ENCODE measurements at places on chromosomes 6 and 20. TPM values are rescaled to one million over a fixed set of nuclear protein-coding genes. Genes with fewer than 3 reads are reported as not detected.

Gene EXOC2
- total RNA-seq: 31.9 TPM

Gene TULP1
- total RNA-seq: not detected

Gene CASS4
- 5.1 TPM for total RNA-seq

Gene MTRF1L
- 16.8 TPM for total RNA-seq

Gene SLC22A1
- 0.78 TPM for total RNA-seq

Gene SEL1L2
- not detected for total RNA-seq

Gene DNAH8
- total RNA-seq: not detected

Gene GNAS-AS1
- 1.9 TPM for total RNA-seq

Gene ADA
- total RNA-seq: 37.8 TPM

Gene SNX21
- total RNA-seq: 1.4 TPM

Gene TAF8
- total RNA-seq: 53.1 TPM

Gene FITM2
- 2.1 TPM for total RNA-seq

Gene MAP3K5
- 6.7 TPM for total RNA-seq

Gene SAMD10
- total RNA-seq: 30.7 TPM

Gene ZNF831
- total RNA-seq: 8.6 TPM

Gene KHDC1L
- total RNA-seq: not detected

Measured in activated CD4-positive, alpha-beta T cell treated with anti-CD3 and anti-CD28 coated beads for 36 hours (primary cell).